ENCODE measurements at places on chromosomes 16 and 17.

DNA sequence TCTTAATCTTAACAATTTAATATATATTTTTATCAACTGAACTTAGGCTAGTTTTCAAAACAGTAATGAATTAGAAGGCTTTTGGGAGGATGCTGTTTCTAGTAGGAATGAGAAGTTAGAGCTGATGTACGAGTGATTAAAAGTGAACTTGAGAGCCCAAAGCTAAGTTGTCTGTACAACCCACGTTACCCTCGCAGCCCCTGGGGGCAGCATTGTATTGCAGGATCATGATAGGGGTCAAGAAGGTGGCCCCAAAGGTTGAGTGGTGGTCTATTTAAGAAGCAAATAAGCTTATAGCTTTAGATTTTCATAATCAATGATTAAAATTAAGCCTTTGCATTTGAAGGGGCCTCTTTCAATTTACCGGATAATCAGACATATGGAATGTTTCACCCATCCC lies 33.7 kb upstream of the ALDH3A2 start:
- no peak for DNase-seq

DNA sequence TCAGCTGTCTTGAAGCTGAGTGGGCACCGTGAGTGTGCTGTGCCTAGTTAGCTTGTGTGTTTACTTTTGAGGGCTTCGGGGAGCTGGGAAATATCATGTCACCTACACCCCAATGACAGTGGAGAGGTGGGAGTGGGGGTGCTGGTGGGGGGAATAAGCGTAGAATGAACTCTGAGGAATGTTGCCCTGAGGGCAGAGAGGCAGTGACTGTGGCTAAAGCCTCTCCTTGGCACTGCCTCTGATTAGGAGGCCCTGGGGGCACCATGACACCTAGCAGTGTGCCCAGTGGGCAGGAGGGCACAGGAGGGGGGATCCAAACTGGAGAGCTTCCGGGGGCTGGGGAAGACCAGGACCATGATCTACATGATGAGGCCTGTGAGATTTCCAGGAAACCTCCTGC lies 24.8 kb downstream of the CACNA1G start:
- no peak for DNase-seq

- no peak for DNase-seq
These were observed 31.3 kb upstream of the NAT9 start for GRCh38 chr17:74807441-74807840.

- peak; percentile 82 for DNase-seq
These were observed 117.8 kb downstream of the RAB11FIP4 start for GRCh38 chr17:31509095-31509804.

GRCh38 chr17:15247891-15248529 lies 17.1 kb downstream of the PMP22 start:
- no peak for DNase-seq

DNA sequence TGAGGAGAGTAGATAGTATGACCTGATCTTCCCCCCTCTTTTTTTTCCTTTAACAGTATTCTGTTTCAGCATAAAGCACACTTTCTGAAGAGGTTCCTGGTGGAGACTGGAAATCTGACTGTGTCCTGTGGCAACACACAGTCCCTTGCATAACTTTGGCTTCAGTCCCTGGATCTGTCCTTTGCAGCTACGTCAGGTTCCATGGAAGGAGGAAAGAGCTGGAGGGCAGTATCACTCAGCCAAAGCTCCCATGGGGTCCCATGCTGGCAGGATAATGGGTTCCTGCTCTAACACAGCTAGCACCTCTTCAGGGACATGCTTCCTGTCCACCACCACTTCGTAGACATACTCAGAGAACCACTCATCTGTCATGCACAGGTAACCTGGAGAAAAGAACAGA lies 13.3 kb upstream of the SLC6A4 start:
- no peak for DNase-seq

DNA sequence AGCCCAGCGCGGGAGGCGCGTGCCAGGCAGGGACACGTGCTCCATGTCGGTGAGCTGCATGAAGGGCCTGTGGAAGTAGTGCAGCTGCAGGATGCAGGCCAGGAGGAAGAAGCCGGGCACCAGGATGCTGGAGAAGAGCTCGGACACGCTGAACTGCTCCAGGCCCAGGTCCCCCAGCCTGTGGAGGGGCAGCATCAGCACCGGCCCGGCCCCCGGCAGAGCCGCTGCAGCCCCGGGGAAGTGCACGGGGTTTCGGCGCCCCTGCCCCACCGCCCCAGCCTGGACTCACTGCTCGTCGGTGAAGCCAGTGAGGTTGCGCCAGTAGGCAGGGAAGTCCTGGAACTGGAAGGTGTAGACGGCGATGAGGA lies 28.0 kb downstream of the CTU2 start:
- DNase-seq = no peak

DNA sequence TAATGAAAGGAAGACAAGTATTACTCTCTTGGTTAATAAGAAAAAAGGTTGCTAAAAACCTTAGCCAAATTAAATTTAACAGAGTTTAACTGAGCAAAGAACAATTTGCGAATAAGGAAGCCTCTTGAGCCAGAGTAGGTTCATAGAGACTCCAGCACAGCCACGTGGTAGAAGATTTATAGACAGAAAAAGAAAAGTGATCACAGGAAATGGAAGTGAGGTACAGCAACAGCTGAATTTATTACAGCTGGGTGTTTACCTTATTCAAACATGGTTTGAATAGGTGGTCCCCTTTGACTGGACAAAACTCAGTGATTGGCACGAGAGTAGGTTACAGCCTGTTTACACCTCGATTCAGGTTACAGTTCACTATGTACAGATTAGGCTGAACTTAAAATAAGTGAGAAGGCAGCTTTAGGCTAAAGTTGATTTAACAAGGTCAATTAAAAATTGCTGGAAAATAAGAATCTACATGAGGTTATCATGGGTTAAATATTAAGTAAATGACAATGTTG lies 3.3 kb upstream of the CCL15 start:
- no peak for DNase-seq

GRCh38 chr17:80387071-80387470 lies 27.9 kb upstream of the ENDOV start:
- no peak for DNase-seq

All from activated CD8-positive, alpha-beta memory T cell treated with anti-CD3 and anti-CD28 coated beads for 24 hours (primary cell).